Stimulated activated CD4-positive, alpha-beta T cell treated with anti-CD3 and anti-CD28 coated beads, Interleukin-12 subunit alpha, Interleukin-12 subunit beta, amount 100 ng/mL, for 48 hours (primary cell): ENCODE measurements at places on chromosomes 4 and X.

- DNase-seq: no peak
These were observed 363.6 kb upstream of the FAM241A start for GRCh38 chr4:111781611-111782010.

DNA sequence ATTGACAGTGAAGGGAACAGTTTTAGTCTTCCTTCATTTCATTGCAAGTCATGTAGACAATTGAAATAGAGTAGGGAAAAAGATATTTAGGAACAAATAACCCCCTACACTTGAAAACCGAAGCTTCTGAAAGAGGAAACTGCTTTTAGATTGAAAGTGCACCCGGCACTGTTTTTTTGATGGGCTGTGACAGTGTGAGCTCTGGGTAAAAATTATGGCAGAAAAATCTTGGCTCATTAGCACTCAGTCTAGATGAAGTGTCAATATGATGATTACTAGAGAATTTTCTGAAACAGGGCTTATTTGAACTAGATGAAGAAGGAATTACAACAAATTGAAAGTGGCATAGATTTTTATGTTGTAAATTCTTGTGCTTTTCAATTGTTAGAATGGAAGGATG is 1132.4 kb downstream of the RAPGEF2 start:
- no peak for DNase-seq

- DNase-seq: no peak
These were observed 130.9 kb upstream of the RPS6KA3 start for GRCh38 chrX:20397587-20397986.

GRCh38 chr4:5711479-5712184 is 631 bp downstream of the EVC start:
- no peak for DNase-seq

- DNase-seq: no peak
These were observed 316.2 kb downstream of the UNC5C start for GRCh38 chr4:95232358-95233156.

GRCh38 chrX:148363471-148364235 is 136.8 kb upstream of the AFF2 start:
- DNase-seq: no peak

- no peak for DNase-seq
These were observed 65.0 kb downstream of the SCD5 start for GRCh38 chr4:82733636-82734035.

GRCh38 chr4:182367153-182367552 is 124.0 kb downstream of the TENM3 start:
- DNase-seq: no peak

GRCh38 chrX:123170546-123170945 is 13.5 kb upstream of the GRIA3 start:
- DNase-seq: no peak

GRCh38 chrX:54540289-54540688 is 10.3 kb downstream of the GNL3L start:
- DNase-seq: no peak

GRCh38 chr4:151728006-151728405 is 32.8 kb downstream of the GATB start:
- DNase-seq: no peak

GRCh38 chr4:171846232-171846631 is 33.0 kb downstream of the GALNTL6 start:
- no peak for DNase-seq

DNA sequence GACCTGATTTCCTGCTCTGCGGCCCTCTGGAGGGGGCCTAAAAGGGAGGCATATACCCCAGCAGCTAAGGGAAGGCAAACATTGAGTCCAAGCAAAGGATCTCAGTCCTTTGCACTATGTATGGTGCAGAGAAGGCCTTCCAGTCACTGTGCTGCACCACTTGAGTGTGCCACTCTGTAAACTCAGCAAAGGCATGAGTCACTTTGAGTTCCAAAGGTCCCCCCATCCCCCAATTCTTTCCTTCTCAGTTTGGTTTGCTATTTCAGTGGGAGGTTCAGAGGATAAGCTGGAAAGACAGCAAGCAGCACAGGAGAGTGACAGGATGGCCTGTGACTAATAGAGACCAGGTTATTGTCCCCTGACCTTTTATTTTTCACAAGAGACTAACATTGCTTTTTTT is 131.3 kb downstream of the FHDC1 start:
- no peak for DNase-seq

GRCh38 chr4:7915875-7916242 is 23.8 kb downstream of the AFAP1 start:
- DNase-seq: no peak

DNA sequence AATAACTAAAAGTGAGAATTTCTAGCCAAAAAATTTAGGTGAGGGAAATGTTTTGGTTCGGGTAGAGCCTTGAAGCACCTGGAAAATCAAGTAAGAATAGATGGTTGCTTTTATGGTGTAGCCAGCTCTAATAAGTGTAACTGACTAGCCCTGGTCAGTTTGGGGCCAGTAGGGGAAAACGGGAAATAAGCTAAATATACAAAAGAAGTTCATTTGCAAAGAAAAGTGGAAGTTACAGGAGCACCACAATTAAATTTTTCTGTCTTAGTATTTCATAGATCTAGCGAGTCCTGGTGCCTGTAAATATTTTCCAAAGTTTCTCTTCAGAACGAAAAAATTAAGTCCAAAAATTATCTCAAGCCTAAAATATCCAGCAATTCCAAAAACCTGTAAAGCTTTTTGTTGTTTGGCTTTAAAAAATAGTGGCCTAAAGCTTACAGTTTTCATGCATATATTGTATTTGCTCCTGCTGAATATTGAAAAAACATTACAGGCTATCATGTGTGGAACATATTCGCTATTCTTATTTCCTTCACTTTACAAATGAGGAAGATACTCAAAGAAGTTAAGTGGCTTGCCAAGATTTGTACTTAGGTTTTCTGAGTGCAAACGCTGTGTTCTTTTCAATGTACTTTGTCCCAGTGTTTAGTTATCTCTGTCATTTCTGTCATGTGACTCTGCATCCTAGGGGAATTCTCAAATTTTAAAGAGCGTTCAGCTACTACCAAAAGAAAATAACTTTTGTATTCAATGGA is 7.3 kb upstream of the PTPN13 start:
- DNase-seq: no peak

DNA sequence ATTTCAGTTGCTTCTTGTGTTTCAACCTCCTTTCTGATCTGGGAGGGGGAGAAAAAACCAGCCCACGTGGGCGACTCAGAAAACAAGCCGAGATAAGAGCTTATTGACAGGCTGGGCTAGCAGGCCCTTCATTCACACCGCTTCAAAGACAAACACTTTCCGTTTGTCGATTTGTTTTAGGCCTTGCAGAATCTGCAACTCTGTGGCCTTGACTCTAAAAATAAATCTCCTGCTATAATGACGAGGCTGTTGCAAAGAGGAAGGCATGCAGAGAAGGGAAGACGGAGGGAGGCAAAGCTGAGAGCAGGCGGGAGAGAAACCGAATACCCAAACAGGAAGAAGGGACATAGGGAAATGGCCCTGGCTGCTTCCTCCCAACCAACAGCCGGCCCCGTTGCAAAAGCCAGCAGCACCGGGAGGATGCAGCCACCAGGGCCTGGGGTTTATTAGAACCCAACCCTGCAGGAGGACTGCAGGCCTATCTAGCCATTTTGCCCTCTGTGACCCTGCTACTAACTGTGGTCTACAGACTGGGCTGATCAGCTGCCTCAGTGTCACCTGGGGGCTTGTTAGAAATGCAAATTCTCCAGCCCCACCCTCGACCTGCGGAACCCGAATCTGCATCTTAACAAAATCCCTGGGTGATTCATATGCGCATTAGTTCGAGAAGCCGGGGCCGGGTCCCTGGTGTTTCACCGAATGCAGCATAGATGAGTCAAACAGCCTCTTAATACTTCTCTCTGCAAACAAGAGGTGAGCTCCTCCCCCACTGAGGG is 325.5 kb downstream of the BCOR start:
- peak; percentile 56 for DNase-seq

GRCh38 chr4:22942920-22943559 is 250.3 kb downstream of the GBA3 start:
- no peak for DNase-seq

GRCh38 chrX:29852767-29853166 is 362.6 kb upstream of the MAGEB2 start:
- no peak for DNase-seq

DNA sequence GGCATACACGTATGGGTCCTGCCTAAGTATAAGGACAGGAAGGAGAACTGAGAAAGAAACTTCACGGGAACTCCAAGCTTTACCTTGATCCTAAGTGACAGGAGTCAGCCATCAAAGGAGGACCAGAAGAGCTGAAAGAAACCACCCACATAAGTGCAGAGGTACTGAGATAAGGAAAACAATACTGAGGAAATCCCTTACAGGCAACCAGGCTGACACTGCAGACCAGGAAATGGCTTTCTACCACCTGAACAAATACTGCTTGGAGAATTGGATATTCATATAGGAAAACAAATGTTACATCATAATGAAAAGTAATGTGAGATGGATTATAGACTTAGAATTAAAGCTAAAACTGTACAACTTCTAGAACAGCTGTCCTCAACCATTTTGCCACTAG is 127.0 kb downstream of the IL15 start:
- DNase-seq: no peak

DNA sequence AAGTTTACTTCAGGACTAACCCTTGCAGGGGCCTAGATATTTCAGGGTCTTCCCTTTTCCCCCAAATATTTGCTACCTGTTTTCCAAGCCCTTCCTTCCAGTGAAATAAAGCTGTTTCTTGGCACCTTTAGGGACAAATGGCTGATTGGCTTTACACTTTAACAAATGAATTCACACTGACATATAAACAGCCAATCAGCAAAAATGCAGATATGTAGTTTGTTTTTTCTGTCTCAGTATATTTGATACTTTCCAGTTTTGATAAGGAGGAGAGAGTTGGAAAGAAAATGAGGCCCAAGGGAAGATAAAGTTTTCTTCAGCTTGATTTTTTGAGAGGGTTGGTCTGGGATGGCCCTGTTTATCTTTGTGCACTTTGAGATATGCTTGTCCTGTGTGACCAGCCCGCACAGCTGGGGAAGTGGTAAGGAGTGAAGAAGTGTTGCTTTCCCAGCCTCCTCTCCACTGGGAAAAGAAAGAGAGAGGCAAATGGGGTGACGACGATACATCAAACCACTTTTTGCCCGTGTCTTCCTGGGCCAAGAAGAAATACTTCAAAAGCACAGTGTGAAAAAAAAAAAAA is 67.5 kb downstream of the MGST2 start:
- no peak for DNase-seq

GRCh38 chr4:41709844-41710481 is 38.6 kb downstream of the PHOX2B start:
- DNase-seq: no peak
